SK-N-SH treated with all-trans-retinoic acid at 6 μM for 48 hours (cell line): ENCODE measurements at places on chromosomes 7 and 10.
A peak's percentile ranks its signal among the peaks of the same experiment; 100 is the strongest.

DNA sequence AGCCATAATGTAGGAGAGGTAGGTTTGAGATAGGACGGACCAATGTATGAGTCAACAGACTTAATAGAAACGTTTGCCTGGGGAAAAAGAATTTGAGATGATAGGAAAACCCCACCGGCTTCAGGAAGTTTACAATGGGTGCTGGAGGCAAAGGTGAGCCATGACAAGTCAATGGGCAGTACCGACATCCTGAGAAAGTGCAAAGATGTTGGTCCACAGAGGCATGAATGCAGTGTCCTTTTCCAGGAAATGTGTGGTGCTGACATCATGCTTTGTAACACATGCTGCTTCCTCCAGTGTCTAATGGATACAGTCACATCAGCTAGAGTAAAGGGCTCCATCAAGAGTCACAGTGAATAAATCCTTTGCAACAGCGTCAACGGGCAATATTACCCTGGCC lies 533.6 kb downstream of the INHBA start:
- ATAC-seq = no peak

DNA sequence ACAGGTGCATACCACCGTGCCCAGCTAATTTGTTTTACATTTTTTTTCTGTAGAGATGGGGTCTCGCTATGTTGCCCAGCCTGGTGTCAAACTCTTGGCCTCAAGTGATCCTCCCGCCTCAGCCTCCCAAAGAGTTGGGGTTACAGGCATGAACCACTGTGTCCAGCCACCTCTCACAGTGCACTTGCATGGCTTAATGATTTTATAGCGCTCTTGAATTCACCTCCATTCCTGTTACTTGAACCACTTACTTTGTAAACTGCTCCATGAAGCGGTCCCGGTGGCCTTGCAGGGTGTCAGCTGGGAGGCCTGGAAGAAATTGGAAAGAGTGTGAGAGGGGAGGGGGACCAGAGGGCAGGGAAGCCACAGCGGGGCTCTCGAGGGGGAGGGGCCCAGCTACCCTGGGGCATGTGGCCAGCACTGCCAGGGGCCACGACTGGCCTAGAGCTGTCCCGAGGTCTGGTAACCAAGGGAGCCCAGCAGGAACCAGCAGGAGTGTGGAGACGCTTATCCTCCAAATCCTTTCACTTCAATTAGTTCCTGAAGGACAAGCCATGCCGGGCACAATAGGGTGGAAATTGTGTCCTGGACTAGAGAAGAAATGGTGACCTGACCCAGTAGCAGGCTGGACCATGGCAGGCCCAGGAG lies 76.0 kb downstream of the SPDYE5 start:
- ATAC-seq = no peak

DNA sequence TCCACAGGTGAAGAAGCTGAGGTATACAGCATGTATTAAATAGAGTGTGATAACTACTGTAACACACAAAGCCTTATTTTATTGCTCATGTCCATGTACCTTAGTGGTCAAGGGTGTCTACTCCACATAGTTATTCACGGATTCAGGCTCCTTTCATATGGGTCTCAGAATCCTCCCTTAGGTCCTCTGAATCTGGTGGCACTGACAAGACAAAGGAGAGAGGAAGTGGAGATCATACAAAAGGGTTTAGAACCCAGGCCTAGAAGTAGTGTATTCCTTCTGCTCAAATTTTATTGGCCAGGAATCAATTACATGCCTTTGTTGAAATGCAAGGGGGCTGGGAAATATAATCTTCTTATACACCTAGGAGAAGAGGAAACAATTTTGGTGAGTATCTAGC lies 164.6 kb downstream of the PTEN start:
- ATAC-seq = no peak

- ATAC-seq = no peak
Observed at GRCh38 chr10:33386926-33387325, 52.5 kb upstream of the NRP1 start.

- no peak for ATAC-seq
Observed at GRCh38 chr7:22386865-22387264, 29.9 kb upstream of the RAPGEF5 start.

- peak; percentile 68 for ATAC-seq
Observed at GRCh38 chr7:33933611-33934281, 28.4 kb downstream of the BMPER start.

GRCh38 chr7:83547526-83547925 lies 101.4 kb downstream of the SEMA3E start:
- ATAC-seq = peak; percentile 75

GRCh38 chr10:4740471-4740870 lies 85.5 kb upstream of the AKR1E2 start:
- ATAC-seq = no peak

DNA sequence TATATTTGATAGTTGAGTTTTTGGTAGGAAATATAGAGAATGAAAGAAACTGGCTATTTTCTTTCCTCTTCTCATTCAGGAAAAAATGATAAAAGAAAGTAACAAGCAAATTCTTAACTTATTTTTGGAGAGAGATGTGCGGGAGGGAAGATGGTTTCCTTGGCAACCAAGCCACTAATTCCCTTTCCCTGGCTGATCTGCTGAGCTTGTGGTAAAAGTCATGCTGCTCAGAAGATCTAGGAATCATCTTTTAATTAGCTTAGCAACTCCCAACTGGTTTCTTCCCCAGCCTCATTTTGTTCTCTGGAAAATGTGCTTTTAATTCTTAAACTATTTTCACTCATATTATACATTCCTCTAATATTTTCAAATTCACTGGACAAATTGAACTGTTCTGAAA lies 11.8 kb downstream of the UROS start:
- ATAC-seq = peak; percentile 42; the same call in 2 of the 3 replicates

DNA sequence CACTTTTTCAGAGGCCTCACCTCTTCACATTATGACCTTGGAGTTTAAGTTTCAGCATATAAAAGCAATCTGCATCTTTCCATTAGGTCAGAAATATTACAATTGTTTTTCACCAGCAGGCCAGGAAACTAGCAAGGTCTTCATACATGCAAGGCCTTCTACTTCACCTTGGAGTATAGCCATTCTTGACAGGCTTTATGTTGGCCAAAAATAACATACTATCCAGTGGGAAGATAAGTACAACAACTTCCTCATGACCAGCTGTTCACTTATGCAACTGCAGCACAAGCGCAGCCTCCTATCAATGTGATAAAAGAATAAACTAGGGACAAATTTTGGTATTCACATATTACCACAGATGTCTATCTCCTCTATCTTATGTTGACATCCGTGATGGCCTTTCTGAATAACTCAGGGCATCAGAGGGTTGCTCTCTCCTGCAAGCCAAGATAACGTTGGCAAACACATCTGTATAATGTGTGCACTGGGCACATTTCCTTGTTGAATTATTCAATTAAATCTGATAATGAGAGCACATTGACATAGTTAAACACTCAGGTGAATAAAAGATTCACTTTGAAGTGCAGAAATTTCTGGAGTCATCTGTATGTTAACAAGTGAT lies 239.8 kb downstream of the FZD1 start:
- ATAC-seq = no peak

- ATAC-seq = no peak
Observed at GRCh38 chr10:14613588-14613920, 161.1 kb downstream of the FAM107B start.

GRCh38 chr10:97444212-97444611 lies 1.6 kb downstream of the EXOSC1 start:
- ATAC-seq = no peak

- ATAC-seq = no peak
Observed at GRCh38 chr10:102392306-102392705, 3.2 kb upstream of the NFKB2 start.

DNA sequence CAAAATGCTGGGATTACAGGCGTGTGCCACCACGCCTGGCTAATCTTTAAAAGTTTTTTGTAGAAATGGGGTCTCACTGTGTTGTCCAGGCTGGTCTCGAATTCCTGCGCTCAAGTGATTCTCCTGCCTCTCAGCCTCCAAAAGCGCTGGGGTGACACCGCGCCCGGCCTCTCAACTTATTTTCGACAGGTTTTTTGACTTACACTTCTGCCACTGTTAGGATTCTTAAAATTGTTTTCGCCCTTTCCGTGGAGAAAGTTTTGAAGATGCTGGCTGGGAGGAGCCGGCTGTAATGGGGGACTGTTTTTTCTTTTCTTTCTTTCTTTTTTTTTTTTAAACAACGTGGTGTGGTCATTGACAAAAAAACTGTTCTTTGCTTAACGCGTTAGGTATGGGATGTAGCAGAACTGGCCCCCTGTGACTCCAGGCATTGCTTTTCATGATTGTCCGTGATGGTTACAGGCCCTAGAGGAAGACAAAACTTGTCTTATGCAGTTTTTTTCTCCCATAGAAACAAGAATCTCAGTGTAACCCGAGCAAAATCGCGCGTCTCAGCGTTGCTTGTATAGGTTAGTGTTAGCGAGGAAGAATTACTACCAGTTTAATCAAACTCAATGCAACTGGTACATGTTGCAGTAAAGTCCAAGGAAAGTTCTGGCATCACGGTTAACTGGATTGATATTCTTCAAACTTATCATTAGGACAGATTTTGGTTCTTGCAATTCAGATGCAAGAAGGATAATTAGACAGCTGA lies 72.2 kb downstream of the DAGLB start:
- ATAC-seq = peak; percentile 44

DNA sequence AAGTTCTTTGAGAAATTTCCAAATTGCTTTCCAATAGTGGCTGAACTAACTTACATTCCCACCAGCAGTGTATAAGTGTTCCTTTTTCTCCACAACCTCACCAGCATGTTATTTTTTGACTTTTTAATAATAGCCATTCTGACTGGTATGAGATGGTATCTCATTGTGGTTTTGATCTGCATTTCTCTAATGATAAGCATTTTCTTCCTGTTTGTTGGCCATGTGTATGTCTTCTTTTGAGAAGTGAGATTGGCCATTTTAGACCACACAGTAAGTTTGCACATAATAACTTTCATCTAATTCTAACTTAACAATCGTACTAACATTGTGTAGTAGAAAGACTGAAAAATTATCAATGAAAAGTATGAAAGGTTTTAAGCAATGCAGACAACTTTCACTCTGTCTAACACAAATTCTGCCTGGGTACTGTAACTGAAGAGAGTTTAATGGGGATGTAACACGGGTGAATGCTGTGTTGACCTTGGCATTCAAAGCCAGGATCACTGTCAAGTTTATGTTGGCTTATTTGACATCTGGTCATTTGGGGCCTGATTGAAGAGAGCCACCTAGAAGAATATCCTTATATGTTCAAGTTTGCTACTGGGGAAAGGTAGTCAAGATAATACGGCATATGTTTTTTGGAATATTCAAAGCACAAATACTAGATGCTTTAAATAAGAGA lies 50.4 kb downstream of the FAM171A1 start:
- ATAC-seq = no peak

GRCh38 chr7:146177301-146177700 lies 60.7 kb downstream of the CNTNAP2 start:
- ATAC-seq = no peak

- no peak for ATAC-seq
Observed at GRCh38 chr7:35818513-35818912, 17.7 kb downstream of the SEPTIN7 start.

- ATAC-seq = no peak
Observed at GRCh38 chr7:144391014-144391413, 12.5 kb downstream of the NOBOX start.

DNA sequence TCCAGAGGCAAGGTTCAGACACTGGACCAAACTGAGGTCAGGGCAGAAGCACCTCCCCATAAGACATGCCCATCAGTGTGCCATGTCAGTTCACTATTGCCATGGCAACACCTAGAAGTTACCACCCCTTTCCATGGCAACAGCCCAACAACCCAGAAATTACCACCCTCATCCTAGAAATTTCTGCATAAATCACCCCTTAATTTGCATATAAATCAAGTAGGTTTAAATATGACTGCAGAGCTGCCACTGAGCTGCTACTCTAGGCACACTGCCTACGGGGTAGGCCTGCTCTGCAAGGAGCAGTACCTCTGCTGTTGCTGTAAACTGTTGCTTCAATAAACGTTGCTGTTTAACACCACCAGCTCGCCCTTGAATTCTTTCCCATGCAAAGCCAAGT lies 12.7 kb downstream of the STEAP2 start:
- no peak for ATAC-seq

- no peak for ATAC-seq
Observed at GRCh38 chr7:80136261-80137055, 1.8 kb downstream of the GNAI1 start.

- peak; percentile 40 for ATAC-seq
Observed at GRCh38 chr7:78473571-78474301, 675.2 kb downstream of the PHTF2 start.

DNA sequence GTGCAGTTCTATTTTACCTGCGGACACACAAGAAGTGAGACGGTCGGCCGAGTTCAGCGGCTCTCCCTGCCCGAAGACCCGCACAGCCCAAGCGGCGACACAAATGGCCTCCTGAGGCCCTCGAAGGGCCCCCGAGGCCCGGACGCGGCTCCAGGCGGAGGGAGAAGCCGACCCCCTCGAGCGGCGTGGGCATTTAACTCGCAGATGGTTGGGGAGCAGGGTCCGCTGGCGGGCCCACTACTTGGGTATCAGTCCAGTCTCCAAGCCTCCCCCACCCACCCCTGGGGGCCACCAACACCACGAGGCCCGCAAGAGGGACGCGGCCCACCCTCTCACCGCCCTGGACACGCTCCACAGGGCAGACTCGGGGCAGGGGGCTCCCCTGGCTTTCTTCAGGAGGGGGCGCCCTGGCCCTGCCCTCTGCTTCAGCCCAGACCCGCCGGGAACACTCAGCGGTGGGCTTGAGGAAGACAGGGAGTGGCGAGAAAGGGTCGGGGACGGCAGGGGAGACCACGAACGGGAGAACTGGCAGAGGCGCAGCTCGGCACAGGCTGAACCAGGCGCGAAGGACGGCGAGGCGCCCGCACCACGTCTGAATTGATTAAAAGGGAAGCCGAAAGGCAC lies 1.7 kb downstream of the IGF2BP3 start:
- no peak for ATAC-seq

DNA sequence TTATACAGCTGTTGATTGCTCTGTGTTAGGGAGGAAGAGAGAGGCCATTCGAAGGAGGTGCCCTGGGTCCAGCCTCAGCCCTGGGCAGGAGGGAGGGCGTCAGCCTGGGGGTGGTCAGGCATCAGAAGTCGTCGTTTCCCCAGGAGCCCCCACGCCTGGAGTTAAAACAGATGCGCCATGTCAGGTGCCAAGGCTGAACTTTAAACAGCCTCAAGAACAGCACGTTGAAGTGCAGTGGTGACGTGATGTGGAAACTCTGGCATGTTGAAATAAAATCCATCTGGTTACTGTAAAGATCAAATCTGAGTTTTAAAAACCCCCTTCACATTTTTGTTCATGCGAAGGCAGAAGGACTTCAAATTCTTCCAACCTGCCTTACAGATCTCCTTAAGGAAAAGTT lies 128.4 kb upstream of the PPP2R2D start:
- no peak for ATAC-seq

- ATAC-seq = no peak
Observed at GRCh38 chr7:127988751-127989150, 42.5 kb downstream of the LRRC4 start.

DNA sequence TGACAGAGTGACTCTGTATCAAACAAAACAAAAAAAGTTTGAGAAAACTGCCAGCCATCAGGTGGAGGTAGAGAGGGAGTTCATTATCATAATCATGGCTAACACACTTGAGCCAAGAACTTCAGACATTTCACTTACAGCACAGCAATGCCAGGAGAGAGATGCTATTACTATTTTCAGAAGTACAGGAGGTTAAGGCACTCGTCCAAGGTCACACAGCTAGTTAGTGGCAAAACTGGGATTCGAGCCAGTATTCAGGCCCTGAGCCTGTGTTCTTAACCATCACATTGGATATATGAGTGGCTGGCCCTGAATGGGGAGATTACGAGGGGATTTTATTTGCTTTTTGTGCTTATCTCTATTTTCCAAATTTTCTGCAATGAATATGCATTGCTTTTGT lies 24.8 kb upstream of the UNC5B start:
- ATAC-seq = no peak
